Cerebellum (tissue), 4 donors: ENCODE measurements at places on chromosomes 4 and X. TPM values are rescaled to one million over a fixed set of nuclear protein-coding genes. Genes with fewer than 3 reads are reported as not detected.

FGG gene
- 0.64 TPM for total RNA-seq

PNPLA4 gene
- 10.5 TPM for total RNA-seq

VEGFD gene
- 0.27 TPM for total RNA-seq

WDR17 gene
- 60.2 TPM for total RNA-seq

STIM2 gene
- total RNA-seq: 33.1 TPM

SULT1B1 gene
- 0.64 TPM for total RNA-seq

SNX25 gene
- total RNA-seq: 27.7 TPM

IL1RAPL1 gene
- 19.5 TPM for total RNA-seq

ITM2A gene
- 55.5 TPM for total RNA-seq

EGFL6 gene
- 2.8 TPM for total RNA-seq

UBE2K gene
- total RNA-seq: 60.8 TPM

XK gene
- total RNA-seq: 4.1 TPM

CLIC2 gene
- total RNA-seq: 3.1 TPM

CACNA1F gene
- total RNA-seq: 0.36 TPM

CCSER1 gene
- 200 TPM for total RNA-seq

BEX4 gene
- total RNA-seq: 54.0 TPM

HSFX1 gene
- total RNA-seq: 3.0 TPM

SH3TC1 gene
- total RNA-seq: 5.6 TPM

NPFFR2 gene
- 0.73 TPM for total RNA-seq

LDB2 gene
- total RNA-seq: 34.9 TPM

SHROOM2 gene
- 22.5 TPM for total RNA-seq

MAGEC2 gene
- total RNA-seq: not detected

ARMCX5 gene
- total RNA-seq: 30.7 TPM

RNF128 gene
- 2.0 TPM for total RNA-seq

RHOXF2B gene
- not detected for total RNA-seq

HTN1 gene
- total RNA-seq: not detected

PRPS2 gene
- total RNA-seq: 10.1 TPM

GPR119 gene
- not detected for total RNA-seq

APBB2 gene
- total RNA-seq: 105 TPM

GRID2 gene
- total RNA-seq: 194 TPM

NRK gene
- total RNA-seq: 15.5 TPM

SSX1 gene
- total RNA-seq: not detected

MRPL1 gene
- 30.0 TPM for total RNA-seq

ADH6 gene
- total RNA-seq: not detected

PRSS12 gene
- total RNA-seq: 6.4 TPM

TBX22 gene
- 0.18 TPM for total RNA-seq

SCD5 gene
- total RNA-seq: 134 TPM

GPAT3 gene
- 0.27 TPM for total RNA-seq

FOXP3 gene
- not detected for total RNA-seq

HPGDS gene
- total RNA-seq: 3.6 TPM

MAP3K15 gene
- 0.82 TPM for total RNA-seq

PDS5A gene
- total RNA-seq: 86.9 TPM

MAGEB10 gene
- not detected for total RNA-seq

TBL1X gene
- 11.1 TPM for total RNA-seq

FHDC1 gene
- 4.0 TPM for total RNA-seq

PNMA6A gene
- 8.2 TPM for total RNA-seq

KIAA0232 gene
- total RNA-seq: 43.6 TPM

MAGEA12 gene
- total RNA-seq: not detected

ZDHHC15 gene
- total RNA-seq: 10.4 TPM

BRCC3 gene
- total RNA-seq: 13.1 TPM

LRP2BP gene
- total RNA-seq: 13.4 TPM

TRIM60 gene
- not detected for total RNA-seq

FAM184B gene
- total RNA-seq: 2.3 TPM

FABP2 gene
- not detected for total RNA-seq

CCDC160 gene
- 2.7 TPM for total RNA-seq

CPZ gene
- total RNA-seq: 5.0 TPM

TASL gene
- 0.73 TPM for total RNA-seq
